A549 treated with CpdA at 1 μM for 4 hours (cell line): ENCODE measurements at places on chromosomes 11 and 22. TPM values are rescaled to one million over a fixed set of nuclear protein-coding genes. Genes with fewer than 3 reads are reported as not detected.

SAC3D1 gene
- 32.2 to 54.3 TPM (median 50.2 TPM) in 5 replicates for total RNA-seq

HSPB2 gene
- not detected in 5 replicates for total RNA-seq

LARGE1 gene
- total RNA-seq = 3.4 to 4.7 TPM (median 4.1 TPM) in 5 replicates

TPBGL gene
- total RNA-seq = 0.15 to 0.35 TPM (median 0.20 TPM) in 5 replicates

SYT12 gene
- 10.2 to 14.1 TPM (median 10.4 TPM) in 5 replicates for total RNA-seq

RIMBP3B gene
- 0.48 to 0.72 TPM (median 0.57 TPM) in 5 replicates for total RNA-seq

SAMM50 gene
- total RNA-seq = 44.7 to 48.7 TPM (median 46.8 TPM) in 5 replicates

CNIH2 gene
- total RNA-seq = 0.89 to 3.1 TPM (median 2.1 TPM) in 5 replicates

MSANTD4 gene
- 8.2 to 12.7 TPM (median 8.7 TPM) in 5 replicates for total RNA-seq

FGF3 gene
- total RNA-seq = not detected in 5 replicates

FREY1 gene
- 0.37 to 0.59 TPM (median 0.48 TPM) in 4 of 5 replicates, not detected in the other for total RNA-seq

TRIOBP gene
- total RNA-seq = 21.4 to 33.2 TPM (median 28.4 TPM) in 5 replicates

TEF gene
- 0.96 to 1.4 TPM (median 1.0 TPM) in 5 replicates for total RNA-seq

TUB gene
- 5.7 to 8.6 TPM (median 7.9 TPM) in 5 replicates for total RNA-seq

SYT9 gene
- total RNA-seq = 0.16 to 0.22 TPM (median 0.19 TPM) in 5 replicates

CCDC89 gene
- total RNA-seq = not detected in 5 replicates

DBX1 gene
- total RNA-seq = not detected in 5 replicates

CSNK2A3 gene
- total RNA-seq = 1.4 to 1.8 TPM (median 1.5 TPM) in 5 replicates

TCP11L1 gene
- 15.5 to 23.2 TPM (median 18.3 TPM) in 5 replicates for total RNA-seq

NXPE1 gene
- not detected in 5 replicates for total RNA-seq

LIF gene
- total RNA-seq = 33.9 to 49.9 TPM (median 45.0 TPM) in 5 replicates

C11orf16 gene
- not detected in 5 replicates for total RNA-seq
